ENCODE measurements at places on chromosomes 11 and 22.

DNA sequence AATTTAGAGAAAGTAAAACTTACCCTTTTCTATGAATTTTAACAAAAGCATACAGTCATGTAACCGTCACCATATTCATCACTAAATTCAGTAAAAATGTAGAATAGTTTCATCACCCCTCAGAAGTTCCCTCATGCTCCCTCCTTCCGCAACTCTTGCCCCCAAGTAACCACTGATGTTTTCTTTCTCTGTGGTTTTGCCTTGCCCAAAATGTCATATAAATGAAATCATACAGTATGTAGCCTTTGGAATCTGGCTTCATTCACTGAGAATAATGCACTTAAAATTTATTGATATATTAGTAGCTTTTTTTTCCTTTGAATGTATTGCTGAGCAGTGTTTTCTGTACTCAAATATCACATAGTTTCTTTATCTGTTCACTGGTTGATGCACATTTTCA is 60.1 kb downstream of the DCUN1D5 start:
- no peak for DNase-seq

DNA sequence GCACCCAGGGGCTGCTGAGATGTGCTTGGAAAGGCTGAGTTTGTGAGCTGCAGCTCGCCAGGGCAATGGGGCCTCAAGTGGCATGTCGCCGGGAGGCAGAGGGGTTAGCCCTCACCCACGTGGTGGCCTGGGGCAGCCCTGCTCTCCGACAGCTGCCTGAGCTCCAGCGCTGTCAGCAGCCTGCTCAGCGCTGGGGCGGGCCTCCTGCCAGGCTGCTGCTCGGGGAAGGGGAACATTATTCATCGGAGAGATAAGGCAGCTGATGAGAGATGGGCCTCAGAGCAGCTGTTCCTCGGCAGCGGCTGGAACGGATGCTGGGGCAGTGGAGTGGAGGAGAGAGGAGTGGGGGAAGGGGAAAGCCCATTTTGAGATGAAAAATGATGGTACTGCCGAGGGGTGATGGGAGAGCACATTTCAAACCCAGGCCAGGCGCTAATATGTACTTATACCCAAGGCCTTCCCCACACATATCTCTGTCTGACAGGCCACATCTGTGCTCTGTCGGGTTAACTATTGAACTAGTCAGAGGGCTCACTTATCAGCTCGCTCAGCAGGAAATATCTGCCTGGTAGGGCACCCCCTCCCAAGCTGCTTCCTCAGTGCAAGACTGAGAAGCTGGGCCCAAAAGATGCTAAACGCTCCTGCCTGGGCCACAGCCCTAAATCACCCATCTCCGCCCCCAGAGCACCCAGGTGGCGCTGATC is 79.5 kb downstream of the TIMP3 start:
- no peak for DNase-seq

GRCh38 chr11:57413681-57414080 is 13.2 kb downstream of the SLC43A3 start:
- no peak for DNase-seq

DNA sequence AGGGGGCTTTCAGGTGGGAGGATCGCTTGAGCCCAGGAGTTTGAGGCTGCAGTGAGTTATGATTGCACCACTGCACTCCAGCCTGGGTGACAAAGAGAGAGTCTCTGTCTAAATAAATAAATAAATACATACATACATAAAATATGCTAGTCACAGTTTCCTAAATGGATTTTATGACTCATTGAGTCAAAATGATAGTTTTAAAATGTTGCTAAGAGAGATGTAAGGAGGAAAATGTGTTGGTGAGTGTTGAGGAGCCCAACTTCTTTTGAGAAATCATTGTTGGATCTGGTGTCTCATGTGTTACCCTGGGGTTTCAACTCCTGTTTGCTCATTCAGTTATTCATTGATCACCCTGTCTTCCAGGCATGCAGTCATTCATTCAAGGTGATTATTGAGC is 21.0 kb downstream of the PARVB start:
- no peak for DNase-seq

DNA sequence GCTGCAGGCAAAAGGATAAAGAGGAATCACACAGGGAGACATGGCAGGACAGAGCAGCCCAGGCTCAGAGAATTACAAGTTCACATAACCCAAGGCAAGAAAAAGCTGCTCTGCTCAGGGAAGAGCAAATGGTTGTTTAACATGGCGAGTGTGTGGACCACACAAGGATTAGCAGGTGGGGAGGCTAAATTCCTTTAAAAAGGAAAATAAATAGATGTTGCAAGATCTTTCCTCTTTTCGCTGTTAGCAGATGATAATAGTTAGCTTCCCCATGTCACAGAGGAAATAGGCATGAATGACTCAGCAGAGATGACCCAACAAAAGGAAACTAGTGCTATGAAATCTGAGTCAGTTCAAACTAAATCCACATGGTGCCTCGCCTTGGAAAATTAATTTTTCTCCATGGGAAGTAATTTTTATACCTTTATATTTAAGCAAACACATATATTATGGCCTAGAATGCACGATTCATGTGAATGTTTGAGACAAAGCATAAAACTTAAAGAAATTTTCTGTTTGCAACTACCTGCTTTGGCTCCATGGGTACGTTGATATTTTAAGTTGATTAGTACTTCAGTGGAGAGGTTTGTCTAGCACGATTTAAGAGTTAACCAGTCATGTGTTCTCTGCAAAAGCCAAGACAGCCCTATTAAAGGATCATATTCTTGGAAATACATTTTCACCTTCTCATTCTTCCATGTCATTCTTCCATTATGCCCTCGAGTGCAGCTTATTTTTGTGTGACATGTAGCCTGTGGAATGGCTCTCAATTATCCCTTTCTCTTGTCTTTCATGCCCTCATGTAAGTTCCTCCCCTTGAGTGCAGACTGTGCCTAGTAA is 38.5 kb upstream of the FJX1 start:
- no peak for DNase-seq
